ENCODE measurements at places on chromosomes 13 and 19. TPM values are rescaled to one million over a fixed set of nuclear protein-coding genes. Genes with fewer than 3 reads are reported as not detected.

The LHB gene
- not detected for total RNA-seq

The ZNF726 gene
- total RNA-seq: 5.5 TPM

The ZNF582 gene
- total RNA-seq: 5.6 TPM

The ZNF296 gene
- total RNA-seq: 0.99 TPM

The ADGRE3 gene
- not detected for total RNA-seq

- no peak overlapping the region for H3K27ac ChIP-seq
- H3K36me3 ChIP-seq: peaks cover 8% of the 10 kb centered on the region
- peaks cover 3% of the 10 kb centered on the region for H3K4me1 ChIP-seq
- no peak overlapping the region for H3K4me3 ChIP-seq
- H3K27me3 ChIP-seq: no peaks in the 10 kb centered on the region
Measured at GRCh38 chr19:2432131-2432848, 4.9 kb upstream of the TIMM13 start.

DNA sequence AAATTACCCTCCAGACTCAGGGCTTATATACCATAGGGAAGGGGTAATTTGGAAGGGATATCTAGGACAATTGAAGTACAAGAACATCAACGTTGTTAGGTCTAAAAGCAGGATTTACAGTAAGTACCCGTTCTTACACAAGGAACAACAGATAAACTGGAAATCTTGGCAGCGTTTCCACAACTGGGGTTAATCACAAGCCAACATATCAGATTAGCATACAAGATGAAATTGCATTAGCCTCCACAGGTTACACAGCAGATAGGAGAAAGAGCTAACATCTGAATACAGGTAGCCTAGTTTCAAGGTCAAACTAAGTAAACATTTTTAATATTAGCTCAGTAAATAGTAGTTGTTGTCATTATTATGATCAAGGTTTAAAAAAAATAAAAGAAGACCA, 1214.0 kb upstream of the PCDH20 start:
- H3K27ac ChIP-seq: no peak overlapping the region
- H3K4me1 ChIP-seq: peaks cover 4% of the 10 kb centered on the region
- no peak for DNase-seq

DNA sequence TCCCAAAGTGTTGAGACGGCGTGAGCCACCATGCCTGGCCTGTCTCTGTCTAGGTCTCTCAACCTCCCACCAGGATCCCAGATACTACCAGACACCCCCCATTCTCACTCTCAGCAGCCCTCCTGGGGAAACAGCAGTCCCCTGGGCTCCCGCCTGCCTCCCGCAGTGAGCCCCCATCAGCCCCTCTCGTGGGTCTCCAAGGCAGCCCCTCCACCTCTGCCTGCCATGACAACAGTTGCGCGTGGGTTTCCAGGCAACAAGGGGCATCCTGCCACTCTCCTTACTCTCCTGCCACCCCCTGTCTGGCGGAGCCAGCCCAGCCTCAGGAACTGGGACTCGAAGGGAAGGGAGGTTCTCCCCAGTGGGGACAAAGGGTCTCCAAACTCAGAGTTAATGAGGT, 5.2 kb downstream of the LRRC4B start:
- no peak overlapping the region for H3K4me3 ChIP-seq
- no peak for DNase-seq
- H3K27me3 ChIP-seq: peaks cover 87% of the 10 kb centered on the region
- H3K27ac ChIP-seq: no peak overlapping the region
- H3K4me1 ChIP-seq: peaks cover 5% of the 10 kb centered on the region
- no peaks in the 10 kb centered on the region for H3K36me3 ChIP-seq

DNA sequence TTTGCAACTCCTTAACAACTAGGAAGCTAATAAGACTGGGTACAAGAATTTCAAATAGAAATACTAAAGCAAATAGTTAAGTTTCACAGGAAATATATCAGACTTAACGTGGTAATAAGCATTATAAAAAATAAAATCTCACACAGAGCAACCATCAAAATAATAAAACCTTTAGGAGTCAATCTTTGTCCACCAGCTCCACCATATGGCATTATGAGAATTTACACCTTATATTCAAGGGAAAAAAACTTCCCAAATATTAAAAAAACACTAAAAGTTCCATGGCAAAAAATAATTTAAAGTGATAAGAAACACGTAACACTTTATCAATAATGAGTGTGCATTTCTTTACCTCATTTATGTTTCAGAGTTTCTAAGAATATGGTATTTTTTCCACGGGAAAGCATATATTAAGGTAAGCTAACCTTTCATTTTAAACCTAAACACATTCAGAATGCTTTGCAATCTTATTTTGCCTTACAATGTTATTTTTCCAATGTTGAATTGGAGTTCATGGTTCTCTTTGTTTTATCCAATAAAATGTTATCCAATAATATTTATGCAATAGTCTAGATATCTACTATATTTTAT, 423.2 kb upstream of the SGCG start:
- no peaks in the 10 kb centered on the region for H3K27me3 ChIP-seq
- no peak for DNase-seq
- H3K36me3 ChIP-seq: peaks cover 13% of the 10 kb centered on the region
- H3K4me1 ChIP-seq: peaks cover 35% of the 10 kb centered on the region
- peak overlapping the region; percentile 21 for H3K27ac ChIP-seq

DNA sequence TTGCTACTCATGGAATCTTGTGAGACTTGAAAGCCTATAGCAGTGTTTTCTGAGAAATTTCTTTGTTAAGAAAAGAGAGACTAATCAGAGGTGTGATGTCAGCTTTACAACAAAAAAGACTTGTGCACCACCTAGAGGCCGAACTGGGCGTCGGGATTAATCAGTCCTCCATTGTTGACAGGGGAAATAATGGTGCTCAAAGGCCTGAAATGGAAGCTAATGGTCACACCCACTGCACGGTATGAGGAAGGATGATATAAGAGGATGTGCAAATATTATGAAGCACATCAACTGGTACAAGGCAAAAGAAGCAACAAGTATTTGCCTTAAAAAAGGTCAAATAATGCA, 480.2 kb upstream of the MIR17HG start:
- H3K4me3 ChIP-seq: no peak overlapping the region
- no peak overlapping the region for H3K27ac ChIP-seq
- H3K27me3 ChIP-seq: no peaks in the 10 kb centered on the region
- peaks cover 11% of the 10 kb centered on the region for H3K4me1 ChIP-seq

DNA sequence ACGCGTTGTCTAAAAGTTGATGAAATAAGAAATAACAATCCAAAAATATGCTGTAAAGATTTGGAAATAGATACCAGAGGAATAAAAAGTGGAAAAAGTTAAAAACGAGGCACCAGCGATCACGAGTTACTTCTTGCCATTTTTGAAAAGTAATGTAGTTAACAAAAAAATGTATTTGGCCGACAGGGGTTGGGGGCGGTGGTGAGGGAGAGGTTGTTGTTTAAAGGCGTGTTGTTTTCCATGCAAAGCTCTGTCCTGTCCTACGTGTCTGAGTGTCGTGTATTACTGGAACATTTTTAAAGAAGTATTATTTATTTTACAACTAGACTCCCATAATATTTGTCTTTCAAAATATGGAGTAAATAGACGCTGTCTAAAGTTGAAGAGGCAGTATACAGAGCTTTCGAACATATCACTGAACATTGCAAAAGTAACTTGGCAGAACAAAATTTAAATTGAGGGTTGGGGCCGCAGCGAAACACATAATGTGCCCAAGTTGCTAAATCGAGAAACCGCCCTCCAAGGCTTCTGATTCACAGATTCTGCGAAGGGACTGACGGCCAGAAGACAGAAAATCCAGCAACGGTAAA, 823 bp downstream of the FBXO17 start:
- peak overlapping the region; percentile 97 for H3K27ac ChIP-seq
- H3K27me3 ChIP-seq: no peaks in the 10 kb centered on the region
- H3K4me1 ChIP-seq: peaks cover 27% of the 10 kb centered on the region
- H3K4me3 ChIP-seq: peak overlapping the region; percentile 92
- DNase-seq: no peak

GRCh38 chr13:105798541-105798940, 736.9 kb downstream of the EFNB2 start:
- DNase-seq: no peak
- H3K27me3 ChIP-seq: no peaks in the 10 kb centered on the region
- no peak overlapping the region for H3K27ac ChIP-seq
- no peak overlapping the region for H3K4me3 ChIP-seq

- no peak for DNase-seq
- peaks cover 2% of the 10 kb centered on the region for H3K36me3 ChIP-seq
- no peak overlapping the region for H3K4me3 ChIP-seq
- no peaks in the 10 kb centered on the region for H3K4me1 ChIP-seq
- H3K27ac ChIP-seq: no peak overlapping the region
Measured at GRCh38 chr19:45569619-45570421, 14.8 kb downstream of the OPA3 start.

- no peak for DNase-seq
- H3K27me3 ChIP-seq: peaks cover 10% of the 10 kb centered on the region
- peaks cover under 1% of the 10 kb centered on the region for H3K4me1 ChIP-seq
- H3K4me3 ChIP-seq: no peak overlapping the region
- H3K27ac ChIP-seq: no peak overlapping the region
Measured at GRCh38 chr19:6352381-6353165, 8.8 kb upstream of the CLPP start.

DNA sequence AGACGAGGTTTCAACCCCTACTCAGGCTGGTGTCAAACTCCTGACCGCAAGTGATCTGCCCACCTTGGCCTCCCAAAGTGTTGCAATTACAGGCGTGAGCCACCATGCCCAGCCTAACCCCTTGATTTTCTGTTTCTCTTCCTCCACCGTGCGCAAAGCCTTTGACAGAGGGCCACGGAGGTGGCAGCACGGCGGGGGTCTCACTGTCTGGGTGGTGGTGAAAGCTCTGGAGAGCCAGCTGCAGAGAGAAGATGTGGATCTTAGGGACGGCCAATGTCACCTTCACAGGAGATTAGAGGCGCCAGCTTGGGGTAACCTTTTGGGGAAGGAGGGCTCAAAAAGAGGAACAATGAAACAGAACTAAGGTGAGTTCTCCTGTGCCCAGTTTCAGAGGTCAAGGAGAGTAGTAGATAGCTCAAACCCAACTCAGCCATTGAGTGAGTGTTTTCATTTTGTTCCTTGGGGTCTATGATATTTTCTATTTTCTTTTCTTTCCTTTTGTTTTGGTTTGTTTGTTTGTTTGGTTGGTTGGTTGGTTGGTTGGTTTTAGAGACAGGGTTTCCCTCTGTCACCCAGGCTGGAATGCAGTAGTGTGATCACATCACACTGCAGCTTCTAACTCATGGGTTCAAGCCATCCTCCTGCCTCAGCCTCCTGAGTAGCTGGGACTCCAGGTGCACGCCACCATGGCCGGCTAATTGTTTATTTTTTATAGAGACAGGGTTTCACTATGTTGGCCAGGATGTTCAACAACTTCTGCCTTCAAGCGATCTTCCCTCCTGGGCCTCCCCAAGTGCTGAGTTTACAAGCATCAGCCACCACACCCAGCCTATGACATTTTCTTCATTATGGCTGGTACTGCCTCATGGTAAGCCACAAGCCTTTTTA, 37.7 kb downstream of the GPR42 start:
- H3K27ac ChIP-seq: no peak overlapping the region
- no peak for DNase-seq
- no peaks in the 10 kb centered on the region for H3K36me3 ChIP-seq
- no peak overlapping the region for H3K4me3 ChIP-seq

- no peak overlapping the region for H3K27ac ChIP-seq
- H3K4me3 ChIP-seq: no peak overlapping the region
- H3K27me3 ChIP-seq: no peaks in the 10 kb centered on the region
- H3K4me1 ChIP-seq: no peaks in the 10 kb centered on the region
- peaks cover 4% of the 10 kb centered on the region for H3K36me3 ChIP-seq
Measured at GRCh38 chr19:57110592-57111328, 9.0 kb upstream of the USP29 start.

DNA sequence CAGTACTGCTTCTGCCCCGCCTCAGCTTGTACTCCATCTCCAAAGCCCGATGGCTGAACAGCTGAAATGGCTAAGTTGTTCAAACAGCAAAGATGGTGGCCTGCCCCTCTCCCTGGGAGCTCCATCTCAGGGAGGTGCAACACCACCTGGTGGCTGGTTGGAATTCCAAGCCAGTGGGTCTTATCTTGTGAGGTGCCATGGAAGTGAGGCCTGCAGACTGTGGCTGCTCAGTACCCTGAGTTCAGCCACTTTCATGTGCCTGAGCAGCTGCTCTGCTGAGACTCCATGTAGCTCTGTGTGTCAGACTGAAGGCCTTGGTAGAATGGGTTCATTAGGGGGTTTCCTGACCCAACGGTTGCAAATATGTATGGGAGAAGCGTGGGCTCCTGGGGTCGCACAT, 67.3 kb upstream of the SPRY2 start:
- H3K27ac ChIP-seq: no peak overlapping the region
- DNase-seq: no peak
- H3K36me3 ChIP-seq: peaks cover 14% of the 10 kb centered on the region

DNA sequence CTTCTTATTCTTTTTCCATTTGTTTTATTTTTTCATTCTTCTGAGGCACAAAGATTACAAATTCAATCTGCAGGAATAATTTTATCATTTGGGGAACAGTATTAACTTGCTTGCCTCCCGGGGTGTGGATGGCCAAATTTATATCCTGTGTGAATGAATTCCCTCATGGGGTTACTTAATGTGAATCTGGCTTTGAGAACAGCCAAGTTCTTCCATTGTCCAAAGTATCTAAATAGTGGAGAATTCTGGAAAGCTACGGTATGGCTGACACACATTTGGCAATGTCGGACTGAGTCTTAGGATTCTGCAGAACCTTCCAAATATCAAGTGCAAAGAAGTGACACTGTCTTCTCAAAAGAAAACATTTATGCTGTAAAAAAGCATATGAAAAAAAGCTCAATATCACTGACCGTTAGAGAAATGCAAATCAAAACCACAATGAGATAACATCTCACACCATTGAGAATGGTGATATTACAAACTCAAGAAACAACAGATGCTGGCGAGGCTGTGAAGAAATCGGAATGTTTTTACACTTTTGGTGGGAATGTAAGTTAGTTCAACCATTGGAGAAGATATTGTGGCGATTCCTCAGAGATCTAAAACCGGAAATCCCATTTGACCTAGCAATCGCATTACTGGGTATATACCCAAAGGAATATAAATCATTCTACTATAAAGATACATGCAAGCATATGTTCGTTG, 620.2 kb downstream of the EFNB2 start:
- no peaks in the 10 kb centered on the region for H3K36me3 ChIP-seq
- no peak overlapping the region for H3K4me3 ChIP-seq
- H3K4me1 ChIP-seq: peaks cover 12% of the 10 kb centered on the region
- no peaks in the 10 kb centered on the region for H3K27me3 ChIP-seq
- H3K27ac ChIP-seq: no peak overlapping the region

GRCh38 chr19:20273951-20274570, 107.0 kb downstream of the ZNF486 start:
- H3K4me3 ChIP-seq: no peak overlapping the region
- H3K27me3 ChIP-seq: no peaks in the 10 kb centered on the region
- H3K36me3 ChIP-seq: no peaks in the 10 kb centered on the region
- no peak for DNase-seq
